ENCODE measurements at places on chromosomes 5 and 9.

DNA sequence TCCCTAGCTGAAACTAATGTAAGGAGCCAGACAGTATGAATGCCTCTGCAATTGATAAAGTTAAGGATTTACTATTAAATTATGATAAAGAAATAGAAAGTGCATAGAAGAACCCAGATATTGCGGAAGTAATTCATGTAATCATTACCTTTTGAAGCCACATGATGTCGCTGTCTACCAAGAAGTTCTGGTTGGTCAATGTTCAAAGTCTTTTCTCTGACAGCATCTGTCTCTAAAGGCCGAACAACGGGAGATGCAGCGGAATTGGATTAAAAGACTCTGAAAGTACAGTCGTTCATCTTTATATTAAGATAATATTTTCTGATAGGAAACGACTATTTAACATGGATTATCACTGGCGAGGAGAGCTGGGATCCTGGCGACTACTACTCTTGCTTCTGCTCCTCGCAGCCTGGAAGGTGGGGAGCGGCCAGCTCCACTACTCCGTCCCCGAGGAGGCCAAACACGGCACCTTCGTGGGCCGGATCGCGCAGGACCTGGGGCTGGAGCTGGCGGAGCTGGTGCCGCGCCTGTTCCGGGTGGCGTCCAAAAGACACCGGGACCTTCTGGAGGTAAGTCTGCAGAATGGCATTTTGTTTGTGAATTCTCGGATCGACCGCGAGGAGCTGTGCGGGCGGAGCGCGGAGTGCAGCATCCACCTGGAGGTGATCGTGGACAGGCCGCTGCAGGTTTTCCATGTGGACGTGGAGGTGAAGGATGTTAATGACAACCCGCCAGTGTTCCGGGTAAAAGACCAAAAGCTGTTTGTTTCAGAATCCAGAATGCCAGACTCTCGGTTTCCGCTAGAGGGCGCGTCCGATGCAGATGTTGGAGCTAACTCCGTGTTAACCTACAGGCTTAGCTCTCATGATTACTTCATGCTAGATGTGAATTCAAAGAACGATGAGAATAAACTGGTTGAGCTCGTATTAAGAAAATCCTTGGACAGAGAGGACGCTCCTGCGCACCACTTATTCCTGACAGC lies at the start of gene PCDHA8:
Gene PCDHA8 (plus strand): TSS at position 210 of the 985 bp plus-strand sequence. CDS start 135 bp downstream, at position 345.
- DNase-seq, result peak; percentile 39

DNA sequence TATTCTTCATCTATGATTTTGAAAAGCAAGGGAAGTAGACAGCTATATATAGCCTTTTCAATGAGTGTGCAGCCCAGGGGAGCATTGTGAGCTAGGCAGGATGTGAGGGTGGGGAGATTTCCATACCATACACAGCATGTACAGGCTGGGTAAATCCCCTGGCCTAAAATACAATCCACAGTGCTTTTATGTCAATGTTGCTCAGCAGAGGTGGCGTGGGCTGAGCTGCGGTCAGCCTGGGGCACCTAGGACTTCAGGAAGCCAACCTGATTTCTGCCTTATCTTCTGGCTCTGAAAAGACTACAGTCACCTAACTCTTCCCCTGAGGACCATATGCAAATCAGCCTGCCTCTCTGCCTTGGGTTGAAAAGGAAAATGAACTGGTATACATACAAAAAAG lies 6.3 kb upstream of the GARIN3 start:
- peak; percentile 92 for DNase-seq

DNA sequence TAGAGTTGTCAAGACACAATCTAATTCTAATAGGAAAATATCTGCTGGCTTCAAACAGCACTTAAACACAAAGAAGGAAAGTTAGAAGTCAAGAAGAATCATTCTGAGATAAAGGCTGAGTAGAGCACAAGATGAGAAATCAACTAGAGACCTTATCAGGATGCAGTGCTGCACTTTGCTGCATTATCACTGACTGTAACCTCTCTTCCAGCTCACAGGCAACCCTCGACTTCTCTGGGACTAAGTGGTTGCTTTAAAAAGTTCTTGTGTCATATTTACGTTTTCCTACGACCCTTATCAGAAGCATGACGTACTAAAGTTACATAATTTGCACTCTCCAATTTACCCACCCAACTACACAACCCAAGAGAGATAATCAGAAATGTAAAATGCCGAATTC lies 176.1 kb downstream of the MLLT3 start:
- no peak for DNase-seq

DNA sequence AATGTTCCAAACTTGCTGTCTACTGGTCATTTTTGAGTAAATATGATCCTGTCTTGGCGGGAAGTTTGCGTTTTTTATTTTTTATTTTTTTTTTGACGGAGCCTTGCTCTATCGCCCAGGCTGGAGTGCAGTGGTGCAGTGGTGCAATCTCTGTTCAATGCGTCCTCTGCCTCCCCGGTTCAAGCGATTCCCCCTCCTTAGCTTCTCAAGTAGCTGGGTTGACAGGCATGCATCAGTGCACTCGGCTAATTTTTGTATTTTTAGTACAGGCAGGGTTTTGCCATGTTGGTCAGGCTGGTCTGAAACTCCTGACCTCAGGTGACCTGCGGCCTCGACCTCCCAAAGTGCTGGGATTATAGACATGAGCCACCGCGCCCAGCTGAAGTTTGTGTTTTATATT lies 45.4 kb downstream of the FGF18 start:
- DNase-seq, result no peak

DNA sequence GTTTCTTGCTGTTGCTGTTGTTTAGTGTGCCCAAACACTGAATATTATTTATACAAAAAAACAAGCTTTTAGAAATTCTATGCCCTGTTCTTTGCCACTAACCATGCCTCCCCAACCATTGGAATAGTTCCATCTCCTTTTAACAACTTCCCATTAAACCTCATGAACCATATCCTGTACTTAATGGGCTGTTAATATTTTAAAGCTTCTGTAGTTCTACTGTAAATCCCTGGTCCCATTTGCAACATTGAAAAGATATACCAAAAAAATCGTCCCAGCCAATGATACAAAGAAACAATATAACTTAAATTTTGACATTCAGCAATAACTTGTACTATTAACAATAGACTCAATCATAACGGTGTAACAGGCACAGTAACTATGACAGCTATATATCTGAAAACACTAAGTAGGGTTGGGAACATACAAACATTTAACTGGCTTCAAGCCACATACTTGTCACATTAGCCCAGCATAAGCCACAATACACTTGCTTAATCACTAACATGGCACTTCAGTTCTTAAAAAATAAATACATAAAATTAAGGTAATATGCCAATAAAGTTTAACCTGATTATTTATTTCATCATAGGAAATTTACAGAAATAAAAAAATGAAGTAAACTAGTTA lies 86.1 kb downstream of the ADAMTS6 start:
- no peak for DNase-seq

DNA sequence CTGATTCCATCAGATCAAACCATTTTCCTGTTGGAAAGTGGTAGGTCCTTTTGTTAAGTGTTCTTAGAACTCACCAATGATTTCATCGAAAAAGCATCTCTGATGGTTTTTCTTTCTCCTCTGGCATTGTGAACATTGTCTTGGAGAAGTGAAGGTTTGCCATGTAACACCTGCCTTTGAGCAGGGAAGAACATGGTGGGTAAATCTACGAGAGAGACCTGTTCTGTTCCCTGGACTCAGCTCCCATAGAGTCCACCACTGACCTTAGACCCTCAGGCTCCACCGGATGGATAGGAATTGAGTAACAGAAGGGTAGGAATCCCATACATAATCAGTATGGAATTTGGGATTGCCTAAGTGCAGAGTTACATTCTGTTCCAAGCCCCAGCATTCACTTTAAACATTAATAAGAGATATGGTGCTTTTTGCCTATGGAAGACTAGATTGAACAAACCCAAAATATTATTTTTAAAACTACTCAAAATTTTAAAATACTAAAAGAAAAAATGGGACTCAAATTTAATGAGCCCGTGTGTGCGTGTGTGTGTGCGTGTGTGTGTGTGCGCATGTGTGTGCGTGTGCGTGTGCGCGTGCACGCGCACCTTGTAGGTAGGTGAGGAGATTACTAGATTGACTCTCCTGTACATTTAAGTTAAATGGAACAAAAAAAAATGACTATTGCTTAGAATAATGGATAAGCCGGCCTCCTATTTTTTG lies 92.0 kb downstream of the C9orf152 start:
- no peak for DNase-seq

GRCh38 chr9:14096258-14096922 lies 217.6 kb downstream of the NFIB start:
- no peak for DNase-seq

DNA sequence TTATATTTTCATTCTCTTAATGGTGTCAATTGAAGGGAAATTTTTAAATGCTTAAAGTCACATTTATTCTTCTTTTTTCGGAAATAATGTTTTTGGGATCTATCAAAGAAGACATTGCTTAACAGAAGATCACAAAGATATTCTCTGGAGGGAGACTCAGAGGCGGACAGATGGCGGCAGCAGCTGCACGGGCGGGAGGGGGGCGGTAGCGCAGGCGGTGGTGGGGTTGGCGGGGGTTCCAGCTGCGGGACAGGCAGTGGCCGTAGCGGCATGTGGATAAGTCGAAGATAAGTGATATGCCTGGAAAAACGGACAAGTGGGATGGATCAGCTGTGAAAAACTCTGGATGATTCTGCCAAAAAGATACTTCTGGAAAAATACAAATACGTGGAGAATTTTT lies 31.6 kb upstream of the ZDHHC11B start:
- DNase-seq, result no peak

- no peak for DNase-seq
Observed at GRCh38 chr5:100505984-100506670, 29.0 kb upstream of the FAM174A start.
